ENCODE measurements at places on chromosomes 7 and 10.

DNA sequence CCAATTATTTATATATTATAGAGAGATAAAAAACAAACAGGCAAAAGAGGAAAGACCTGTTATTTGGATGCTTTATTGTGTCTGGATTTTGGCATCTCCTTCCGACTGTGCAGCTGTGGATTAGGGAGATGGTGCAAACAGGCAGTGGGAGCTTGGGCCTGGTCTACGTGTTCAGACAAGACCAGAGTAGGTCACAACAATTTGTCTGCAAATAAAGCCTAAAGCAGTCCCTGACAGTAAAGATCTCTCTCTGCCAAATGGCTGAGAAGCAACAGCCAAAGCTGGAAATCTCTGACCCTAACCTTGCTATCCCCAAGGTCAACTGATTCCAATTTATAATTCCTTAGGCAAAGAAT, 82.0 kb downstream of the ABLIM1 start:
- no peak for DNase-seq

DNA sequence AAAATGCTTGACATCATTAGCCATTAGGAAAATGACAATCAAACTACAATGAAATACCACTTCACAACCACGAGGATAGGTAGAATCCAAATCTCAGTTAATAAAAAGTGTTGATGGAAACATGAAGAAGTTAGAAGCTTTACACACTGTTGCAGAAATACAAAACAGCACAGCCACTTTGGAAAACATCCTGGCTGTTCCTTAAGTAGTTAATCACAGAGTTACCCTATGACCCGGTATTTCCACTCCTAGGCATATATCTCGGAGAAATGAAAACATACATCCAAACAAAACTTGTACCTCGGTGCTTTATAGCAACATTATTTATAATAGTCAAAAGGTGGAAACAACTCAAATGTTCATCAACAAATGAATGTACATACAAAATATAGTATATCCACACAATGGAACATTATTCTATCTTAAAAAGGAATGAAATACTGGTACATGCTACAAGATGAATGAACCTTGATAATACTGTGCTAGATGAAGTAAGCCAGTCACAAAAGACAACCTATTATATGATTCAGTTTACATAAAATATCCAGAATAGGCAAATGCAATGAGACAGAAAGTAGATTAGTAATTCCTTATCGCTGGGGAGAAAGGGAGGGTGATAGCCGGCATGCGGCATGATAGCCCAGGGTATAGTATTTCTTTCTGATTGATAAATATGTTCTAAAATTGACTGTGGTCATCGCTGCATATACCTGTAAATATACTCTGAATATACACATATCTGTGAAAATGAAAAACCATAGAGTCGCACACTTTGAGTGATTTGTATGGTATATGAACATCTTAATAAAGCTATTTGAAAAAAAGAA, 1.9 kb downstream of the VWDE start:
- no peak for DNase-seq

DNA sequence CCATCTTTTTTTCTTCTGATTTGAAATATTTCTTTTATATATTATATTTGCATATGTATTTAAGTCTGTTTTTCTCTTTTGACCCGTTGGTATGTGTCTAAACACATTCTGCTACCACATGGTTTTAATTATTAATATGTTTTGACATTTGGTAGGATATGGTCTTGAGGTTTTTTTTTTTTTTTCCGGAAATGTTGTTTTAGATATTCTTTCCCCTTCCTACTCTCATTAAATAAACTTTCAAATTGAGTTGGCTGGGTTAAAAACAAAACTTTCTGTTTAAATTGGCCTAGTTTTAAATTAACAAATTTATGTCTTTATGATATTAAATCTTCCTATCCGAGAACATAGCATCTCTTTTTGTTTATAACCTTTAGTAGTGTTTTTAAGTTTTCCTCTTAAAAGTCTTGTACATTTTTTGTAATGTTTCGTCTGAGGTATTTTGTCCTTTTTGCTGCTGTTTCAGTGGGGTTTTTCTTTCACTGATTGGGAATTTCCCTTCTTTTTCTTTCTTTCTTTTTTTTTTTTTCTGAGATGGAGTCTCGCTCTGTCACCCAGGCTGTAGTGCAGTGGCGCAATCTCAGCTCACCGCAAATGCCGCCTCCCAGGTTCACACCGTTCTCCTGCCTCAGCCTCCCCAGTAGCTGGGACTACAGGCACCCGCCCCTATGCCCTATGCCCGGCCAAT, 25.4 kb downstream of the STAM start:
- DNase-seq: no peak

DNA sequence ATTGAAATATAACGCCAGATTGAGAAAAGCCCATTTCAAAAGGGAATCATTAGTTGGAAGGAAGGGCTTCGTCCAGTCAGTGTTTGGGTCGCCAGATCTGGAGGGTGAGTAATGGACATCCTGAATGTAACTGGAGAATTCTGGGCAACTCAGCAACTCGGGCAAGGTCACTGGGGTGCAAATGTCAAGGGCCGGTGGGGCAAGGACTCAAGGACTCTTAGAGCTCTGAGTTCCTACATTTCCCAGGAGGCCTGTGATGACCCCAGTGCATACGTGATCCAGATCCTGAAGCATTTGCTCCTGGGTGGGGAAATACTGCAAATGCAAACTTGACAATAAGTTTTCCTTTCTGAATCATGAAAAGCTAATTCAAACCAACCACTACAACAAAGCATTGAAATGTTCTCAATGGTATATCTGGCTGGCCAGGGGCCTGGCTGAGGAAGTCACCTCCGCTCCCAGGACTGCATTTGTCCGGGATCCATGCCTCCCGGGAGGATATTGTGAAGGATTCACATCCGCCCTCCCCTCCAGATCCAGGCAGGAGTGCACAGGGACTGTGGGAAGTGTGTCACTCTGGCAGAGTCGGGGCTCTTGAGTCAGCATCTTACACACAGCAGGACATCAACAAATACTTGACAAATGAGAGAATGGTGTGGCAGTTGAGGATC, 164.0 kb downstream of the FANK1 start:
- DNase-seq: no peak

DNA sequence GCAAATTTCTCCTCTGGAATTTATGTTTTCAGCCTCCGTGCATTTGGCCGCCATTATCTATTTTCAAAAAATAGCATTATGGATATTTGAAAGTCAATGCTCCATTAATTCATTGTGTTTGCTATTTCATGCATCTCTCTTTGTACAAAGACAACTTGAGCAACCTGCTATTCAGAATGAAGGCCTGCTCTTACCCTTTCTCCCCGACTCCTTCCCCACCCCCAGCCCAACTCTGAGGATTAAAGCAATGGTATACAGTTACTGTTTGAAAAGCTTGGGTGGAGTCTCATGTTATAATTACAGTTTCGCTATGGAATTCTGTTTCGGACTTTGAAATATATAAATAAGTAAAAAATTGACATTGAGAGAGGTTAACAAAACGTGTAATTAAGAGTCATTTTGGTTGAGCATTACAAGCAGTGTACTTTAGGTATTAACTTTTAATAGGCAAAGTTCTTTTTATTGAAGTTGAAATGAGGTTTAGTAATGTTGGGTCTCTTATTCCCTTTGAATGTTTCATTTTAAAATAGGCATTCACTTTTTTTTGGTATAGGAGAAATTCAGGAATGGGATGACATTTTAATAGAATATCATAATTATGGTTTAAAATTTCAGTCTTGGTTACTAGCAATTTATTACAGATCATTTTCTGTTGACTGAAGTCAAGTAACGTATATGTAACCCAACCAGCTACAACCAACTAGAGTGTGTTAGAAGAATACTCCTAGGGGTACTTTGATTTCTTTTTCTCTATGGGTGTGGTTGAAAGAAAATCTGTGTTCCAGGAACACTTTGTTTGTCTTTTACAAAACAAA, 93.1 kb downstream of the ARID5B start:
- DNase-seq: no peak

GRCh38 chr7:22759721-22760120, 32.7 kb downstream of the IL6 start:
- no peak for DNase-seq

DNA sequence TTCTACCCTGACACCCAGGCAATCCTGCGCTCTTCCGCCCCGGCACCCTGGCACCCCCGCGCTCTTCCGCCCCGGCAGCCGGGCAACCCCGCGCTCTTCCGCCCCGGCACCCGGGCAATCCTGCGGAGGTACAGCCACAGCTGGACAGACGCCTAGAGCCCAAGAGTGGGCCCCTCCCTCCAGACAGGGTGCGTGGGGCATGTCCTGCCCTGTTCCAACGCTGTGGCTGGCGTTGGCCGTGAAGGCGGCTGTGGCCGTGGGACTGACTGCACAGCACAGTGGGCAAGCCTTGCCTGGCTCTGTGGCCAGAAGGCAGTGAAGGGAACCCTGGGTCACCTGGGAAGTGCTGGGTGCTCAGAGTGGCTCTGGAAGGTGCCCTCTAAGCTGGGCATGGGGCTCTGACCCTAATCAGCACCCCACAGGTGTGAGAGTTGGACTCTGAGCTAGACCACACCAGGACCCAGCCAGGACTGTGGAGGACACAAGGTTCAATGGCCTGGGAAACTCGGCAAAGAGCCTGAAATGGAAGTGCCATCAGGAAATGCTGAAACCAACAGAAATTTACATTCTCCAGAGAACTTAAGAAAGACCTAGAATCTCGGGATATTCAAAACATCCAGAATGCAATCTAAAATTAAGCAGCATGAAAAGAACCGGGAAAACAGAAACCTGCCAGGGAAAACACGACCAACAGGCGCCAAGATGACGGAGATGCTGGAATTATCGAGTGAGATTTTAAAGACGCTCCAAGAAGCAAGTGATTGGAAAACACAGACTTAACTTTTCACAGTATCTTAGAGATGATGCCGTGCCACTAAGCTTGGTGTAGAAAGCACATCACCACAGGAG, 253.6 kb downstream of the ELFN1 start:
- DNase-seq: no peak

GRCh38 chr10:124238367-124238766, 145.0 kb upstream of the CHST15 start:
- DNase-seq: no peak

DNA sequence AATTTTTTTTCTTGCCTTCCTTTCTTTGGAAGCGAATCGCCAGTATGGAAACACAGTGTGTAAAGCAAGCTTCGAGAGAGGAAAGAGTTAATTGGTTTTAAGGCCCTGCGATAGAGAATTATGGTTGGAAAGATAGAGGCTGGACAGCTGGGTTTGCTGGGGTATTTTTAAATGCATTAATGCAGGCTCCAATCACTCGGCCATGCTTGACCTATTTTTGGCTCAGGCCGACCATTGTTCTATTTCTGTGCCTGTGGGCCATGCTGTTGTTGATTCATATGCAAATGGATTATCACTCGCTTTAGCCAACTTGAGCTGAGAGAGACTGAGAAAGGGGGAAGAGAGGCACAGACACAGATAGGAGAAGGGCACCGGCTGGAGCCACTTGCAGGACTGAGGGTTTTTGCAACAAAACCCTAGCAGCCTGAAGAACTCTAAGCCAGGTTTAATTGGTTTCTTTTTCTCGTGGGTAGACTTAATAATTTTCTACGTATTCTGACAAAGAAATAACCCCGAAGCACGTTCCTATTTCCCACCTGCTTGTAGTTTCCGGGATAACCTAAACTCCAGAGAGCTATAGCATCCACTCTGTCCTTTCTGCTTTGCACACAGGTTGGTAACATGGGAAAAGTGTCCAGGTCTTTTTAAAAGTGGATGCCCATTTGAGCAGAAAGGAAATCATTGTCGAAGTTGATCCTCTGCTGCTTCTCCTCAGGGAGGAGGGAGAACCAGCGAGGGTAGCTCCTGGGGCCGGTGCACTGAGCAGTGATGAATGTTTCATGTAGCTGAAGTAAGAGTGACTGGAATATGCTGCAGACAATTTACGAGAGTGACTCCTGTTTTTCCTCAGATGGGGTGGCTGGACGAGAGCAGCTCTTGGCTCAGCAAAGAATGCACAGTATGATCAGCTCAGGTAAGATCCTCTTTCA, at the start of gene HDAC9:
Gene HDAC9, plus strand, starts transcription at position 338 of the 929 bp plus-strand sequence. Its CDS starts 554 bp downstream, at position 892.
- peak; percentile 33 for DNase-seq

DNA sequence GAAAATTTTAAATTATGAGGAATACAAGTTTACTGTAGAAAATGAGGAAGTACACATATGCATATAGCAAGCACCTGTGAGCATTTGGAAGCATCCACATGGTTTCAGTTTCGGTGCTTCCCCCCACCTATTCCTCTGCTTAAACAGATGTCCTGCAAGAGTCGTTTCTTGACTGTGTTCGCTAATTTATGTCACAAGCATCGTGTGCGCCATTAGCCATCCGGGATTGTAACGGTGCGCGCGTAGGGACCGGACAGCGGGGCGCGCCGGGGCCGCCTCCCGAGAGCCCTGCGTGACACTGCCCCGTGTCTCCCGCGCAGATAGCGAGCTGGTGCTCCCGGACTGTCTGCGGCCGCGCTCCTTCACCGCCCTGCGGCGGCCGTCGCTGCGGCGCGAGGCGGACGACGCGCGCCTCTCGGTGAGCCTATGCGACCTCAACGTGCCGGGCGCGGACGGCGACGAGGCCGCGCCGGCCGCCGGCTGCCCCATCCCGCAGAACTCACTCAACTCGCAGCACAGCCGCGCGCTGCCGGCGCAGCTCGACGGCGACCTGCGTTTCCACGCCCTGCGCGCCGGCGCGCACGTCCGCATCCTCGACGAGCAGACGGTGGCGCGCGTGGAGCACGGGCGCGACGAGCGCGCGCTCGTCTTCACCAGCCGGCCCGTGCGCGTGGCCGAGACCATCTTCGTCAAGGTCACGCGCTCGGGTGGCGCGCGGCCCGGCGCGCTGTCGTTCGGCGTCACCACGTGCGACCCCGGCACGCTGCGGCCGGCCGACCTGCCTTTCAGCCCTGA, 90.9 kb downstream of the NEURL1 start:
- DNase-seq: peak; percentile 62

DNA sequence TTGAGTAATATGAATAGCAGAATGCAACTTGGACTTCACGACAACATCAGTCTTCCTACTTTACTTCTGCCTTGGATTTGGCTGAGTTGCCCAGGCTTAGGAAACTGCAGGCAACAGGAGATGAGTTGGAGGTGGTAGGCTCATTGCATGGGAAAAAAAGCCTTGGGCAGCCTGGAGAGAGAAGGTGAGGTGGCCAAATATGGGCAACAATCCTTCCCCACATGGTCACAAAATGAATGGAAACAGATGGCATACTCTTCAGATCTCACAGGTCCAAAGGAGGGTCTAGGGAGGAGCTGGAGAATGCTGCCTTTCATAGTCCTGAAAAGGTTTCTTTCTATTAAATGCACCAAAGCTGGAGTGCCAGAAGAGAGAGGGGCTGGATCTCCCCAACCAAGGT, 128.6 kb upstream of the AOAH start:
- DNase-seq: no peak
